ENCODE measurements at places on chromosomes 7 and 10. TPM values are rescaled to one million over a fixed set of nuclear protein-coding genes. Genes with fewer than 3 reads are reported as not detected.

PLEKHA1 gene
- 24.4 TPM for total RNA-seq

DNA2 gene
- total RNA-seq, result 9.7 TPM

OR2A7 gene
- not detected for total RNA-seq

PPP3CB gene
- 17.1 TPM for total RNA-seq

RGS10 gene
- total RNA-seq, result 47.6 TPM

LRRC18 gene
- total RNA-seq, result not detected

ARHGEF35 gene
- total RNA-seq, result 0.26 TPM

OGDHL gene
- 0.23 TPM for total RNA-seq

CASTOR2 gene
- total RNA-seq, result 2.9 TPM

NUPR2 gene
- not detected for total RNA-seq

UCN3 gene
- not detected for total RNA-seq

AMPH gene
- 0.09 TPM for total RNA-seq

GPNMB gene
- 2.7 TPM for total RNA-seq

PNLIPRP3 gene
- total RNA-seq, result not detected

PAPSS2 gene
- 20.7 TPM for total RNA-seq

VWDE gene
- total RNA-seq, result 0.63 TPM

CNPY1 gene
- total RNA-seq, result not detected

SLC39A12 gene
- total RNA-seq, result not detected

GJD4 gene
- total RNA-seq, result 0.06 TPM

SSC4D gene
- 0.92 TPM for total RNA-seq

TMEM176A gene
- total RNA-seq, result not detected

ZNF22 gene
- total RNA-seq, result 6.5 TPM

PIK3CG gene
- total RNA-seq, result not detected

CYP3A5 gene
- total RNA-seq, result 2.5 TPM

MXI1 gene
- 7.4 TPM for total RNA-seq

NKX6-2 gene
- total RNA-seq, result 0.27 TPM

HACD1 gene
- total RNA-seq, result 64.4 TPM

SEMA3E gene
- 2.9 TPM for total RNA-seq

LRGUK gene
- total RNA-seq, result 0.32 TPM

SHLD2 gene
- total RNA-seq, result 23.9 TPM

ALOX5 gene
- 0.24 TPM for total RNA-seq

GLRX3 gene
- total RNA-seq, result 217 TPM

All from A549 treated with CORT108297 at 1 μM for 4 hours (cell line).